ENCODE measurements at places on chromosomes 6 and 20.
A peak's percentile ranks its signal among the peaks of the same experiment; 100 is the strongest.

DNA sequence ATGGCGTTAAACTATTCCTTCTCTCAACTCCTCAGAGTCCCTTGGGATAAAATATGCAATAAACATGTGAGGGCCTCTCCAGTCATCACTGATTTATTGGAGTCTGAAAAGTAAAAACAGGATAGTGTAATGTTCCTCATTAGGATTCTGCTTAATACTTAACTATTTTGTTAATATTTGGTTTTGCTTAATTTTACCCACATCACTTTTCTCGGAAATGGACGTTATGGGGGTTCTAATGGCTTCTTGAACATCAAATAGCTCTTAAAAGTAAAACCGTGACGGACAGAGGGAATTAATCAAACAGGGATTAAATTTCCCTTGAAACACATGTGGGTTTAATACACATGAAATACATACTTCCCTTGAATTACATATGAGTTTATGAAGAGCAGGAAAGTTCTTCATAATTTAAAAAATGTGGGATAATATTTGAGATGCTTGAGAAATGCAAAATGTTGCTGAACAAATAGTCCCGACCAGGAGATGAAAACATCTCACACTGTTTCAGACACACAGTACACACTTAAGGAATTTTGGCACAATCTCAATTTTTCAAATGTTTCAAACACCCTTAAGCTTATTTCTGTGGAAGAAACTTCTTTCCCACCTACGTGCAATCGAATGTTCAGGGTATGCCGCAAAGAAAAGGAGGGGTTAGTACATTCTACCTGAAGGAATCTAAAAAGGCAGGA, 38.4 kb upstream of the EIF2S2 start:
- no peak for DNase-seq

DNA sequence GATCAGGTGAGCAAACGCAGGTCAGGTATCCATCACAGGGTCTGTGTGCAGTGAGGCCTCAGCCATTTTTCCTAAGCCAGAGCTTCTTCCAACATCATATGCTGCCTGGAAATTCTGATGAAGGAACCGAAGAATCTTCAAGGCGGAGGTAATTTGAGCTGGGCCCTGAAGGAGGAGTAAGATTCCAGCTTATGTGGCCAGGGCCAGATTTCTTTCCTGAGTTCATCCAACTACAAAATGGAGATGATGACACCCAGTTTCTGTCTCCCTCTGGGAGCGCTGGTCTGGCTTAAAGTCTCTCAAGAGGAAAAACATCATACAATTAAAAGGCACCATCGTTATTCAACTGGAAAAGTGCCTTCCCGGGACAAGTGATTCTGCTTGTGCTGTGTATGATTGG, 6.9 kb upstream of the MANBAL start:
- no peak for DNase-seq

DNA sequence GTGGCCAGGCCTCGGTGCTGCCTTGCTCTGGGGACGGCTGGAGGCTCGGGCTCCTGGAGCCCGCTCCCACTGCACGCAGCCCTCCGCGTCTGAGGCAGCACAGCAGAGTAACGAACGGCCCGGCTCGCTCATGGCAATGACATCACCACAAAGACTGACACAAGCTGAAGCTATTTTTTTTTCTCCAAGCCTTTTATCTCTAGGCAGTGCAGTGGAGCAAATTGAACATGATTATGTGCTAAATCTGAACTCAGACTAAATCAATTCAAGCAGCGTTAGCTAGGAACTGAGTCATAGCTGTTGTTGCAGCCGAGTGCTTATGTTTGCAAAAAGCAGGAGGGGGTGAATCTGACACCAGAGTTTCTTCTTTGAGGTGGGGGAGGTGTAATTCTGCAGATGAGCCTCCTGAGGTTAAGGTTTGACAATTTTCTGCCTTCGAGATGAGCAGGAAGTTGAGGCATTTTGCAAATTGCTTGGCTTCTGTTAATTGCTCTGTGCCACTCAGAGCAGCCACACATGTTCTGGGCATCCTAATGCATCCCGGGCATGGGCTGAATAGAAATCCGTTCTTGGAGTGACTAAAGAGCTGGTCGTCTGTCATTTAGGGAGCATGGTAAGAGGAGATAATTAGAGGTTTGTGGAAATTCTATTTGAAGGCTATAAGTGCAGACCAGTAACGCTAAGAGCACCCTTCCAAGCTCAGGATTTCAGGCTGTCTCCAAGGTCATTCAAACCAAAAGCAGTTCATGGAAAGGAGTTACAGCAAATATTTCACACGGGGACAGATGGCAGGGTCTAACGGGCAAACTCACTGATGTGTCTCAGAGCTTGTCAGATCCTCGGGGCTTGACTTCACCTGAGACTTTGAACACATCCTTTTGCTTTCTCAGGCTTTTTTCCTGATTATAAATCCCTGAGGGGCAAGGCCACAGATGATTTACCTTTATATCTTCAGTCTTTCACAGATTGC, 155.1 kb upstream of the ENPP5 start:
- peak; percentile 58 for DNase-seq

DNA sequence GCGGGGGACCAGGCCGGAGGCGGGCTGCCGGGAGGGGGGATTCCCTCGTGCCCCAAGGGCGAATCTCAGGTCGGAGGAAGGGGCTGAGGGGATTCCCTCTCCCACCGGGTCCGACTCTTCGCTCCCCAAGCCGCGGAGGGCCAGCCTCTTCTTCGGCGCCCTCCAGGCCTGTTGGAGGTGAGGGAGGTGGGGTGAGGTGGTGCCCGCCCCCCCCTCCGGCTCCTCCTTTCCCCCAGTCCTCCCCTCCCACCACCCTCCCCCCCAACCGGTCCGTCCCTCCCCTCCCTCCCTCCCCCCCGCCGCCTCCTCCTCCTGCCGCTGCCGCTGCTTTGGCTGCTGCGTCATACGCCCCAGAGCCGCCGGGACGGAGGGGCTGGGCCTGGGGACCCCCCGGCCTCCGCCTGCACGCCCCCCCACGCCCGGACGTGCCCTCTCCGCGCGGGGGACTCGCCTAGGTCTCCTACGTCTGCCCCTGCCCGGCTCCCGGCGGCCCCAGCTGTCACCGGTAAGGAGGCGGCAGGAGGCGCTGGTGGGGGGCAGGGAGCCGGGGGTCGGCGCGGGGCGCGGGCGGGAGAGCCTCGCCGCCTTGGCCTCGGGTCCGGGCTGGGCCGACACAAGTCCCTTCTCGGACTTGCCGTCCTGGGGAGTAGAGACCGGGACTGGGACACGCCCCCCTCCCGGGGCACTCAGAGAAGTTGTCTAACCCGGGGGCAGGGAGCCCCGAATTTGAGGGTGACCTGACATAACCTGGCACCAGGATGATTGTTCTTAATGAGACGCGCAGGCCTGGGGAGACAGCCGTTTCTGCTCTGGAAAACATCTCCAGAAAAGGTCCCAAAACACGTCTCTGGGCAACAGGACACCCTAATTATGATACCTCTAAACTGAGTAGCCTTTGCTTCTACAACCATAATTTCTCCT, at the start of gene PHF1:
PHF1 (plus strand) TSS at position 304 of the 921 bp plus-strand sequence. CDS start 1,250 bp downstream, outside the sequence.
- DNase-seq: peak; percentile 88

GRCh38 chr6:113763311-113763766, 93.8 kb upstream of the MARCKS start:
- no peak for DNase-seq

DNA sequence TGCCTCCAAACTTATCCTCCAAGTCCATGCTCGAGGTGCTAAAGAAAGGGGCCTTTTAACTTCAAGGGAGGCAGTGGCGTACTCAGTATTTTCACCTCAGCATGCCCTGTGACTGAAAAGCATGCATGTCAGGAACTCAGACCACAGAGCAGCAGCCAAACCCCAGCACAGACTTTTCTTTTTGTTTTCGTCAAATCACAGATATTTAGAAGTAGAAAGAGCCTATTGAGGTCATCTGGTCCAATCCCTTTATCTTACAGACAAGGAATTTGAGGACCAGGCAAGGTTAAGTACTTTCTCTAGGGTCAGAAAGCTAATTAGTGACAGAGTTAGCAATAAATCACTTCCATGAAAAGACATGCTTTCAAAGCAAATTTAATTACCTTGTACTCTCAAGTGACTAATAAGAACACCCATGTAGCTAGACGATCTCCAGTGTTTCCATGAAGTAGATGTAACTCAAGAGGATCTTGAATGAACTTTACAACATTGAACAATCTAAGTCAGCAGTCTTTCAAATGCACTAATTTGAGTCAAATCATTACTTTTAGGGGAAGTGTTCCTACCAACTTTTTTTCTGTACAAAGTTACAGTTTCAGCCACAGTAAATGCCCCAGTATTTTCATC, 35.9 kb downstream of the MOXD1 start:
- no peak for DNase-seq

DNA sequence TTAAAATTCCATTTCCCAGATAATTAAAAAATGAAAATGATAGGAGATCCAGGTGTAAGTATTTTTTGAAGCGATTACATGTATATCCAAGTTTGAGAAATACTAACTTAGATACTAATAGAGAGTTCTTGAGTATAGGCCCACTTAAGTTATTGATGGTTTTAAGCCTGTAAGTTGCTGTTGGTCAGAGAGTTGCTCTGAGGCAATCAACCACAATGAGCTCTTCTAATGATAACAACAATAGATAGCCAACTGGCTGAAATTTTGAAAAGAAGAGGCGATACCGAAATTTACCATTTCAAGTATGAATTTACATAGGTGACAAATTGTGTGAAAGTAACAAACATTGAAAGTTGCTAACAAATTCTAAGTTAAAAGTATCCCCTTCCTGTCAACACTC, 209.5 kb downstream of the MANEA start:
- no peak for DNase-seq

- peak; percentile 64 for DNase-seq
These were observed 34.6 kb downstream of the HDAC2 start for GRCh38 chr6:113936093-113936934.

DNA sequence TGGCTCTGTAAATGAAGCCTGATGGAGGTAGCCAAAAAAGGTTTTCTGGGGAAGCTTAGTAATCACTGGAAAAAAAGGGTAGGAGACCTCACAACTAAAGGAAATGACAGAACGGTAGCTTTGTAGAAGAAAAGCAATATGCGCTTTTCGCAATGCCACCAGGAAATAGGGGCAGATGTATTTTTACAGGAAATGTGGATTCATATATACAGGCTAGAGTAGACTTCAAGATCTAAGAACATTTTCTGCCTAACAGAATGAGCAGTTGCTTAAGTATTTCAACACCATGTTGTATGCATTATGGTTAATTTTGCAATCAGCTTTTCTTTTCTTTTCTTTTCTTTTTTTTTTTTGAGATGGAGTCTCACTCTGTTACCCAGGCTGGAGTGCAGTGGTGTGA, 219.6 kb downstream of the CD83 start:
- DNase-seq: no peak

DNA sequence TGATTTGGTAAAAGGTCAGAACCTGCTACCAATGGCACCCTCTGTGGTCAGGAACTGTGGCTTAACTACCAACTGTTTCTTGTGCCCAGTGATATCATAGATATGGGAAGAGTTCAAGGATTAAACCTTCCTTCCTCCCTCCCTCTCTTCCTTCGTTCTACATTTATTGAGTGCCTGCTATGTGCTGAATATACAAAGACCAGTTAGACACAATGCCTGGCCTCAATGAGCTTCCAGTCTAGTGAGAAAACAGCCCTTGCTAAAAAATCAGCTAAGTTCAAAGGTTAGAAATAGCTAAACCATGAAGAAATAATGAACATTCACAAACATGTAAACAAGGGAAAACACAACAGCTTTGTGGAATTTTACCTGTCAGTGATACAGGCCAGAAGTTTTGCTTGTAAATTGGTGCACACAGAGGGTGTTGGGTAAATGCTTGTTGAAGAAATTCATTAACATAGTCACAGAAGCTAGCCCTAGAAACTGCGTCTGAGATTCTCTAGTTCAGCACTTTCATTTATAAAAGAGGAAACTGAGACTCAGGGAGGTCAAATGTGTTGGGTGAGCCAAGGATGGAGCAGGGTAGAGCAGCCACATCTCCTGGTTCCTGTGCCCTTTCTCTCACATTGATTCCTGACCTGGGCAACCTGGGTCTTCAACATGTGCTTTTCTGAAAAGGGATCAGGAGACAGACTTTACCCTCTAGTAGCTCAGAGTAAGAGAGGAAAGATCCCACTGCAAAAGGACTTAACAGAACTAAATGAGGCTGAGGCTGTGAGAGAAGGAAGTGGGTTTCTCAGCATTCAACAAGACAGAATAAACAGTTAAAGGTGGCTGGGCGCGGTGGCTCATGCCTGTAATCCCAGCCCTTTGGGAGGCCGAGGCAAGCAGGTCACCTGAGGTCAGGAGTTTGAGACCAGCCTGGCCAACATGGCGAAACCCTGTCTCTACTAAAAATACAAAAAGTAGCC, 14.4 kb upstream of the FOXO3 start:
- DNase-seq: no peak

- no peak for DNase-seq
These were observed 33.3 kb upstream of the ZBP1 start for GRCh38 chr20:57653546-57653900.

DNA sequence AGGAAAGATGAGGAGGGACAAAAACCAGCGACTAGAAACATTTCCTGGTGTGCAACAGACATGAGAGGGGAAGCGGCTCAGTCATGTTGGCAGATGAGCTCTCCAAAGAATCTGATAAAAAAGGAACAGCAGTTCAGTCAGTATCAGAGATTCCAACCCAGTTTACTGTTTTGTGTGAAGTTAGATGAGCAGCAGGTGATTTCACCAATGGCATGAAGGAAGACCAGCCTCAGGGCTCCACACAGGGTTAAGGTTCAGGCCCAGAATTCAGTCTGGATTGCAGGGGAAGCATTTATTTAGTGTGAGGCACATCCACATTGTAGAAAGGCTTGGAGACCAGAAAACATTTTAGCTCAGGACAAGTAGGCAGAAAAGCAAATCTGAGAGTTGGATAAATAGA, 317.8 kb downstream of the C6orf118 start:
- no peak for DNase-seq

- no peak for DNase-seq
These were observed 1.6 kb downstream of the INSM1 start for GRCh38 chr20:20369250-20370093.

GRCh38 chr20:25057234-25058050, 497 bp downstream of the ACSS1 start:
- peak; percentile 93 for DNase-seq

- DNase-seq: no peak
These were observed at the start of gene IPCEF1 for GRCh38 chr6:154356690-154357089. Gene IPCEF1 (minus strand): TSS chr6:154356803. CDS start chr6:154265947, 90,856 bp downstream.

DNA sequence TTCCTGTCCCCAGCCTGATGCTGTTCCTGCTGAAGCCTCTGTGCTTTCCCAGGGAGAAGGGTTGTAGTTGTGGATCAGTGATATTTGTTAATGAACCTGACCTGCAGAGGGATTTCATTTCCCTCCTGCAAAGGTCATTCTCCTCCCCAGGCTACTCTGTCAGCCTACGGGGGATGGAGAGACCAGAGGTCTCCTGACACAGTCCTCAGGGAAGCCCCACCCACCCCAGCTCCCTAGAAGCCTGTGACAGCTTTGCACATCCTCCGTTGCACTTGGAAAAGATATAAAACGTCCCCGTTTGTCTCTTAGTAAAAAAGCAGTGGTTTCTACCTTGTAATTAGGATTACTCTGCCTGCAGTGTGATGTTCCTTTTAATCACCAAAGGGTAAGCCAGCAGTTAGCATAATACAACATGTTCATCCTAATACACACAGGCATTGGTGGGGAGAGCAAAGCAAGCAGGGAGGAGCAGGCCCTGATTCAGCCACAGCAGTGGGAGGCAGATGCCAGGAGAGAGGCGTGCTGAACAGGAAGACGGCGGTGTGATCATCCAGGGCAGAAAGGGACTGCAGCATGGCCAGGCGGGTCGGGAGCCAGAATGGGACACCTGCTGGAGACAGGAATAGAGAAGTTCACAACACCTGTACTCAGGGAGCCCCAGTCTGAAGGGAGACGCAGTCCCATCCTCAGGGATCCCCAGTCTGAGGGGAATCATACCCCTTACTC, 293.5 kb downstream of the LRFN2 start:
- DNase-seq: no peak
